CD4-positive, alpha-beta T cell treated with Interferon gamma for 1 hour (primary cell): ENCODE measurements at places on chromosomes 3 and 15.
A peak's percentile ranks its signal among the peaks of the same experiment; 100 is the strongest.

- DNase-seq: no peak
Measured at GRCh38 chr3:184426691-184427141, 46.9 kb downstream of the CHRD start.

- no peak for DNase-seq
Measured at GRCh38 chr3:25355998-25356397, 72.1 kb upstream of the RARB start.

GRCh38 chr3:149783576-149783975 lies 8.8 kb downstream of the ANKUB1 start:
- no peak for DNase-seq

DNA sequence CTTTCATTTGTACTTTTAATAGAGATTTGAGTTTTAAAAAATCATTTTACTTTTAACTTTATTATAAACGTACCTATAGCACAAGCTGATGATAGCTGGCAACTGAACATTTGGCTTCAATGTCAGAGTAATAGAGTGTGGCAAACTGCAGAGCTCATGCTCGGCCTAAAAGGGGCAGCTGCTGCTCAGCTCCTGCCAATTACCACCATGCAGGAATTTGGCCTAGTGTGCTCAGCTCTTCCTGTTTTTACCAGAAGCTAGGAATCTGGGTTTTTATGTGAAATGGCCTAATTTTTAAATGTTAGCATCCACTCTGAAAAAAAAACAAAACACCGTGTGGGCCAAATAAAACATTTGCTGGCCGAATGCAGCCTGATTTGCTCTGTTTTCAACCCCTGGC lies 1.8 kb downstream of the IFT122 start:
- DNase-seq: no peak

DNA sequence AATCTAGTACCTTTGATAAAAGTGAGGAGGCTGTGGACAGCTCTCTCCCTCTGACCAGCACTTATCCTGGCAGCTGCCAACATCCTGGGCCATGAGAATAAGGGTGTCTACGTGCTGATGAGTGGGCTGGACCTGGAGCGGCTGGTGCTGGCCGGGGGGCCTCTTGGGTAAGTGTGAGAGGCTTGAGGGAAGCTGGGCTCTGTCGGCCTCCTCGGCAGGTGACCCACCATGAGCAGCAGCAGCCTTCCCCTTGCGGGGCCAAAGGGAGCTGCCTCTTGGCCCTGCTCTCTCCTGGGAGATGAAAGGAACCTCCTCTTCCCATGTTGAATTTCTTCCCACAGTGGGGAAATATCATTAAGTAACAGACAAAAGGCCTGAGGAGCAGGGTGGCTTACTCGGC lies 9.2 kb downstream of the IVD start:
- DNase-seq: no peak

DNA sequence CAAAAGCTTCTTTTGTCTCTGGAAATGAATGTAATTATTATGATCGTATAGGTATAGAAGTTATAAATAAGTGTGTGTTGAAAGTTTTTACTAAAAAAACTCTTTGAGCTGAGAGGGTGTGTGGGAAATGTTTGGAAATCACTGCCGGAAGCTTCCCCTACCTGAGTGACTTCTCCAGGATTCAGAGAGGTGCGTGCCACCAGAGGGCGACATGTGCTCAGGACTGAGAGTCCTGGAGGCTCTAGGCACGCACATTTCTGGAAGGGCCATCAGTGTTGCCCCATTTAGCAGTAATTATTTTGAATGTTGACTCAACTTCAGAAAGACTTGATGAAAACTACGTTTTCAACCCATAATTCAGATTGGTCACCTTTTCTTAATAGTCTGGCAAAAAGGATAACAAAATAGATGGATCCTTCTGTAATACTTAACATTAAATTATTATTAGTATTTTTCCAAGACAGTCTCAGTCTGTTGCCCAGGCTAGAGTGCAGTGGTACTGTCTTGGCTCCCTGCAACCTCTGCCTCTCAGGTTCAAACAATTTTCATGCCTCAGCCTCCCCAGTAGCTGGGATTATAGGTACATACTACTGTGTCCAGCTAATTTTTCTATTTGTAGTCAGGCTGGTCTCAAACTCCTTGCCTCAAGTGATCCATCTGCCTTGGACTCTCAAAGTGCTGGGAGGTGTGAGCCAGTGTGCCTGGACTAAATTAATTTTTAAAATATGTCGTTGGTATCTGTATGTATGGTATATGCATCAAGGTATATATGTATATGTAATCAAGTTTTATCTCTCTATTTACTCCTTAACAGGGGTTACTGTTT lies 34.5 kb downstream of the GPR171 start:
- peak; percentile 68 for DNase-seq

GRCh38 chr3:128278761-128279600 lies 125.7 kb downstream of the EEFSEC start:
- no peak for DNase-seq

- no peak for DNase-seq
Measured at GRCh38 chr15:94912760-94913159, 681.4 kb downstream of the MCTP2 start.

DNA sequence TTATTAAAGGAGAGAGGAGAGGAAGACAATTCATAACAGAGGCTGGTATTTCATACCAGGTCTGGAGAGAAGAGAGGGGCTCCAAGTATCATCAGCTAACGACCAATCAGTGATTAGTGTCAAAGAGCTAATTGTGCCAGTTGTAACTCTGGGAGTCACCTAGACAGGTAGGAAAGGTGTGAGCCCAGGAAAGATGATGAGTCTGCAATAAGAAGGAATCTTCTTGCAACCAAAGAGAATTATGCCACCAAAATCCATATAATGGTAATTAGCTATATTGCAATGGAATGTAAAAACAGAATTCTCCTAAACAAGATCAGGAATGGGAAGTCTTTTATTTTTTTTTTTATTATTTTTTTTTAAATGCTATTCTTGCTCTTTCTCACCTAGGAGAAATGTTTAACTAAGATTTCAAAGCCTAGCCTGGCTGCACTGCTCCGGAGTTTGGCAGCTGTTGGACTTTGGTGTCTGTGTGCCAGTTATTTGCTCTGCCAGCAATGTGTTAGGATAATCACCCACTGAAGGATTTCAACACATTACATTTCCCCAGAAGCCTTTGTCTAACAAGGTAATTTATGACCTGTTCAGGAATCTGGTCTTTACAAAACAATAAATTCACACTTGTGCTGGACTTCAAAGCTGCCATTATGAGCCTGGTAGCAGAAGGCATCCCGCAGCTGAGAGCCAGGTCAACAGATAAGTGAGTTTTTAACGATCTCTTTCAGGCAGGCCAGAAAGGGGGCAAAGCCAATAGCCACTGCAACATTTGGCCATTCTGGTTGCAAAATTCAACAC lies 89.4 kb downstream of the FOXB1 start:
- no peak for DNase-seq

GRCh38 chr3:184005941-184006507 lies 11.7 kb downstream of the ABCC5 start:
- DNase-seq: peak; percentile 11

GRCh38 chr15:56968821-56969220 lies 50.4 kb downstream of the TCF12 start:
- no peak for DNase-seq

- DNase-seq: no peak
Measured at GRCh38 chr3:162302983-162303624, 806.5 kb downstream of the OTOL1 start.

DNA sequence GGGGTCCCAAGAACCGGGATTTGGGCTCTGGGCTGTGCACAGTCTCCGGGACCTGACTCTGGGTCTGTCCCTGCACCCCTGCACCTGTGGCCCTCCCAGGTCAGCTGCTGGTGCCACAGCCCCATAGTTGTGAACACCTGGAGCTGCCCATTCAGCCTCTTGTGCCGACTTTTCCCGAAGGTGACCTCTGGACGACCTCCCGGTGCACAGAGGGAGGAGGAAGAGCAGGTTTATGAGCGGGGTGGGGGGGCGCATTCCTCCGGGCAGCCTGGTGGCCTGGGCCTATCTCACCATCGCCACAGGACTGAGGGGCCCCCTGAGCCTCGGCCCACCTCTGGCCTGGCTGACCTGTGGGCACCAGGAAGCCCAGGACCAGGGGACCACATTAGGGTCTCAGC lies 45.3 kb downstream of the DNAJB8 start:
- DNase-seq: no peak

DNA sequence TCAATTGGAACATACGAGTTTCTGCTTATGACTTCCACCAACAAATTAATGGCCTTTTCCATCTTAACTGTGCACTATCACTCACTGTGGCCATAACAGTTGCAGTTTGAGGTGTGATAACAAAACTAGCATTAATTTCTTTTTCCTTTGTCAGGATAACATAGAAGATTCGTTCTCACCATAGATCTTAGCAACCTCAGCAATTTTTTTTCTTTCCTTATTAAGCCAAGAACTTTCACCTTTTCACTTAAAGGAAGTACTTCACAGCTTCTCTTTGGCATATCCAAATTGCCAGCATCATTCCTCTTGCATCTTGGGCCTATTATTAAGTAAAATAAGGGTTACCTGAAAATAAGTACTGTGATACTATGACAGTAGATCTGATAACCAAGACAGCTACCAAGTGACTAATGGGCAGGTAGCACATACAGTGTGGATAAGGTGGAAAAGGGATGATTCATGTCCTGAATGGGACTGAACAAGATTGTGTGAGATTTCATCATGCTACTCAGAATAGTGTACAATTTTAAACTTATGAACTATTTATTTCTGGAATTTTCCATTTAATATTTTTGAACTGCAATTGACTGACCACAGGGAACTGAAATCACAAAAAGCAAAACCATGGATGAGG lies 46.6 kb downstream of the CEP70 start:
- no peak for DNase-seq

DNA sequence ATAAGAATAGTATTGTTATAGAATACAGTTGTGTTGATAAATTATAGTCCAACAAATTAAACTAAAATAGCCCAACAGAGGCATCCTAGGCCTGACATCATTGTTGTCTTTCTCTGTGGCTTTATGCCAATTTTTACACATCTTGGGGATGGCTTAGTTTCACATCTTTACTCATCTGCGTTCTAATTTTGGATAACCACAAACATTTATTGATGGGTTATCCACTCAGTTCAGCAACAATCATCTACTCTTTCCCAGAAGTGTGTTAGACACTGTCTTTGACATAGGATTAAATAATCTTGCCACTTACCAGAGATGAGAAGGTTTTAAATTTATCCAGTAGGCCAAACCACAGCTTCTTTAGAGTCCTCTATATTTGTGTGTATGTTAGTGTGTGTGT lies 120.8 kb upstream of the PHLDB2 start:
- no peak for DNase-seq

DNA sequence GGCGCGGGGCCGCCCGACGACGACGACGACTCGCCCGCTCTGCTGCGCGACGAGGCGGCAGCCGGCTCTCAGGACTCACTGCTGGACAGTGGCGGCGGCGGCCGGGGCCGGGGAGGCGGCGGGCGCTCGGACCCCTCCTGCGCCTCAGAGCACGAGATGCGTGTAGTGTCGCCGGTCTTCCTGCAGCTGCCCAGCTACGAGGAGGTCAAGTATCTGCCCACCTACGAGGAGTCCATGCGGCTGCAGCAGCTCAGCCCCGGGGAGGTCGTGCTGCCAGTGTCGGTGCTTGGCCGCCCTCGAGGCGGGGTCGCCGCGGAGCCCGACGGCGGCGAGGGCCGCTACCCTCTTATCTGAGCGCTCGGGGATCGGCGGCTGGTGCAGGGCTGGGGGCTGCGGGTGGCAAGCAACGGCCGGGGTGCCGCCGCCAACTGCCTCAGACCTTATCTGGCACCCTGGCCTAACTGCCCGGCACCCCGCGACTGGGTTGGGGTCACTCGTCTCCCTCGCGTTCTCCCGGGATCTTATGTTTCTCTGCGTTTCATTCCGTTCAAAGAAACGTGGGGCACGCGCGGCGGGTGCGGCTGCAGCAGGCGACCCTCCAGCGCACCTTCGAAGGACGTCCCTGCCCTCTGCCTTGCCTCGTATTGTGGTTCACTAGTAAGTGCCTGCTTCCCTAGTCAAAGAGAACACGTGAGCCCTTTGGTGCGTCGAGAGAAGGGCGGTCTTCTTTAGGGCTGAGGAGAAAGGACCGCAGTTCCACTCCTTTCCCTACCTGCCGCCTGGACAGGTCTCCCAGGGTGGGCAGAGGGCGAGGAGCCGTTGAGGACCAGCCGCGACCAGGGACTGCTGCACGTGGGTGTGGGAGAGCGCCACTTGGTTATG lies 1.0 kb downstream of the C3orf80 start:
- DNase-seq: no peak

DNA sequence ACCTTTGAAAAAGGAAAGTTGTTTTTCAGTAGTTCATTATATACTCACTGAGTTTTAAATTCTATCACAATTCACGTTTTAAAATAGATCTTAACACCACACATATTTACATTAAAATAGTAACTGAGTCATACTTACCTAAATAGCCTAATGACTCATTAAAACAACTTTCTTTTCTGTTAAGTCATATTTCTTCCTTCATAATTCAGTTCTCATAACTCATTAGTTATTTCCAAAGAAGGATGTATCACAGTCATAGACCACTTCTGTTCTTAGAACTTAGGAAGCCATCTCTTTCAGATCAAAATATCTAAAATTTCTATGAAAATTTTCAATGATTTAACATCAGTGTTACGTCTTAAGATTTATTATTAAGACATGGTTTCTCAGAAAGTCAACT lies 885.9 kb downstream of the FHIT start:
- no peak for DNase-seq

DNA sequence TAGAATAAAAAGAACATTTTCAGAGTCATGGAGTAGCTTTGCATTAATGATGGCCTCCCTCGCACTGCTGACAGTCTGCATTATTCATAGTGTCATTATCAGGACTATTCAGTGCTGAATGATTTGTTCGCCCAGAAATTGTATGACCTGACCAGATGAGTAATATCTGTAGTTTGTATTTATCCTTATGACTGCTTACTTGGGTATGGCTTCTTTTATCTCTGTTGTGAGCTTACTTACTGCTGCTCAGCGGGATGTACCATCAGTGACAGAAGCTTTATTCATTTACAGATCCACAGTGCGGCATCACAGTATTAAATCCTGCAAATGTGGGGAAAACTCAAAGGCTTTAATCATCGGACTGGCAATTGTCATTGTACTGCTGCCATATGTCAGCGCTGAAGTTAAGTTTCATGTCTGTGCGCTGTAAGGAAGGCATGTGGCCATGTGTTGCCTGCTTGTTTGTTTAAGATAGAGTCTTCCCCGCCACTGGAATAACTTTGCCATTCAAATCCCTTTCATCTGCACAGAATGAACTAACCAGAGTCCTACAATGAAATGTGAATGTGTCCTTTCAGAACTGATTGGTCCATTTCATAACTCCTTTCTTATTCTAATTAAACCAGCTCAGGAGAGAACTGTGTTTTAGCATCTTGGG lies 262.2 kb downstream of the CHL1 start:
- no peak for DNase-seq

- no peak for DNase-seq
Measured at GRCh38 chr15:63060699-63061098, 18.2 kb downstream of the TPM1 start.
